ENCODE measurements at places on chromosomes 2 and 18. TPM values are rescaled to one million over a fixed set of nuclear protein-coding genes. Genes with fewer than 3 reads are reported as not detected.

Gene ACTR1B
- polyA plus RNA-seq: 11.2 TPM

Gene TDRD15
- polyA plus RNA-seq: 0.09 TPM

Gene ATAD2B
- 17.8 TPM for polyA plus RNA-seq

Gene GREB1L
- not detected for polyA plus RNA-seq

Gene ALPP
- 0.26 TPM for polyA plus RNA-seq

Gene WNT6
- polyA plus RNA-seq: 0.65 TPM

Gene MOCOS
- not detected for polyA plus RNA-seq

Measured in naive B cell (primary cell).